Aortic smooth muscle cell (primary cell): ENCODE measurements at places on chromosomes 6 and 20. TPM values are rescaled to one million over a fixed set of nuclear protein-coding genes. Genes with fewer than 3 reads are reported as not detected.

The RNF182 gene
- total RNA-seq, result 0.06 and 0.40 TPM in 2 replicates

The IL17F gene
- total RNA-seq, result not detected in 2 replicates

The PERP gene
- total RNA-seq, result 10.7 and 15.6 TPM in 2 replicates

The NINL gene
- total RNA-seq, result 7.0 and 9.6 TPM in 2 replicates

The PTCRA gene
- 0.12 TPM in 1 of 2 replicates, not detected in the other for total RNA-seq

The TRIM10 gene
- under 0.01 and 0.13 TPM in 2 replicates for total RNA-seq

The HLA-DOA gene
- total RNA-seq, result not detected in 2 replicates

The KHDC1 gene
- 2.0 and 4.1 TPM in 2 replicates for total RNA-seq

The CTAGE9 gene
- total RNA-seq, result not detected in 2 replicates

The TOX2 gene
- under 0.01 and 0.25 TPM in 2 replicates for total RNA-seq

The KCNK17 gene
- not detected in 2 replicates for total RNA-seq

The C20orf96 gene
- total RNA-seq, result 2.2 and 3.7 TPM in 2 replicates

The ERVFRD-1 gene
- total RNA-seq, result not detected in 2 replicates

The ARG1 gene
- not detected in 2 replicates for total RNA-seq

The LY6G6D gene
- total RNA-seq, result not detected in 2 replicates

The ZBTB46 gene
- total RNA-seq, result 1.9 and 3.3 TPM in 2 replicates

The FAM162B gene
- 0.40 TPM in 1 of 2 replicates, not detected in the other for total RNA-seq

The ENPP1 gene
- total RNA-seq, result 1.9 and 2.0 TPM in 2 replicates

The TCP11 gene
- 0.13 and 0.25 TPM in 2 replicates for total RNA-seq

The TUBB2B gene
- total RNA-seq, result 1.4 and 2.1 TPM in 2 replicates

The XKR7 gene
- not detected in 2 replicates for total RNA-seq

The CST9 gene
- not detected in 2 replicates for total RNA-seq

The PDYN gene
- total RNA-seq, result under 0.01 TPM in 1 of 2 replicates, not detected in the other

The IMPG1 gene
- not detected in 2 replicates for total RNA-seq

The YWHAB gene
- total RNA-seq, result 86.3 and 101 TPM in 2 replicates

The CRIP3 gene
- 0.13 and 0.19 TPM in 2 replicates for total RNA-seq

The ADGRB3 gene
- 1.4 and 2.9 TPM in 2 replicates for total RNA-seq

The PRSS35 gene
- total RNA-seq, result 1.6 and 8.7 TPM in 2 replicates

The FBXO5 gene
- 10.4 and 19.2 TPM in 2 replicates for total RNA-seq

The NMBR gene
- 0.12 TPM in 1 of 2 replicates, not detected in the other for total RNA-seq
